CD4-positive, alpha-beta T cell treated with Interferon alpha-2 for 1 hour (primary cell): ENCODE measurements at places on chromosomes 1 and 21.

DNA sequence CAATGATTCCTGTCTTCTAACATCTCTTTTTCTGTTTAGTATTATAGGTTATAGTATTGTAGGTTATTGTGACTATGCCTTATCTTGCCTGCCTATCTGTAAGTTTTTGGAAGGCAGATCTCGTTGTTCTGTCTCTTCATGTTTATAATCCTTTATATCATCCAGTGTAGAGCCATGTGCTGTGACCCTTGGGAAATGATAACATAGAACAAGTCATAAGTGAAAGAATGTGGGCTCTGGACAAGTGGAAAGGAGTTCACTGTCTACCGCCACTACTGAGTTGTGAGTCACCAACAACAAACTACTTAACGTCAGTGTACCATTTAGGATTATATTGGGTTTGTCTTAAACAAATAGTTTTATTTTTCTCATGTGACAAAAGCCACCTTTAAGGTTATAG is 139.3 kb downstream of the LYPLAL1 start:
- DNase-seq: no peak

DNA sequence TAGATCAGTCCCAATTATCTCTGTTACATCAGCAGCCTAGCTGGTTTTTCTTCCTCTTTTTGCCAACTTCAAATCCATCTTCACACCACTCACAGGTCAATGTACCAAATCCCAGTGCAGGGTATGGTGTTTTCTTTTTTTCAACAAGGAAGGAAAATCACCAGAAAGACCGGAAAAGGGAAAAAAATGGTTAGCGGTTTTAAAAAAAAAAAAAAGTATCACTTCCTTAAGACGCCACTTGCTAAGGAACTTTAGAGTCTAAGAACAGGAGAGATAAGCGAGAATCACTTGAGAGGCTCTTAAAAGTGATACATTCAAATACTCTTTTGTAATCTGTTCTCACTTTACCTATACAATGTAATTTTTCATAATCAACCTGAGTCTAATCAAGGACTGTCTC is 3.1 kb upstream of the OR10J1 start:
- no peak for DNase-seq

DNA sequence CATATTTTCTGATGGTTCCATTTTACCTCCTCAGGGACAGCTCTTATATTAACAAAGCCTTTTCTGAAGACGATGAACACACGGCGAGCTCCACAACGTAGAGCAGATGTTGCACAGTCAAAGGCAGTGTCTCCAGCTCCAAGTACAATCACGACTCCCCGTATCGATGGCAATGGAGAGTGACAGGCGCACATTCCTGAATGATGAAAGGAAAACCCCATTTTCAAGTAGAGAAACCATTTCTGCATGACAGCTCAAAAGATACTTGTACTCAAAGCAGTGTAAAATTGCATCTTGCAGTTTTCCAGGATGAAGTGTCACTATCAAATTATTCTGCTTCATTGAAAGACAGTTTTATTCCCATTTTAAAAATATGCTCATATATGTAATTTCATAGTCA is 327.6 kb downstream of the DPYD start:
- DNase-seq: no peak

- DNase-seq: no peak
Measured at GRCh38 chr1:67584938-67585337, 100.1 kb upstream of the GADD45A start.

- DNase-seq: no peak
Measured at GRCh38 chr1:44820328-44821239, 12.3 kb downstream of the BTBD19 start.

- DNase-seq: no peak
Measured at GRCh38 chr21:19908390-19908789, 1089.8 kb upstream of the NCAM2 start.

DNA sequence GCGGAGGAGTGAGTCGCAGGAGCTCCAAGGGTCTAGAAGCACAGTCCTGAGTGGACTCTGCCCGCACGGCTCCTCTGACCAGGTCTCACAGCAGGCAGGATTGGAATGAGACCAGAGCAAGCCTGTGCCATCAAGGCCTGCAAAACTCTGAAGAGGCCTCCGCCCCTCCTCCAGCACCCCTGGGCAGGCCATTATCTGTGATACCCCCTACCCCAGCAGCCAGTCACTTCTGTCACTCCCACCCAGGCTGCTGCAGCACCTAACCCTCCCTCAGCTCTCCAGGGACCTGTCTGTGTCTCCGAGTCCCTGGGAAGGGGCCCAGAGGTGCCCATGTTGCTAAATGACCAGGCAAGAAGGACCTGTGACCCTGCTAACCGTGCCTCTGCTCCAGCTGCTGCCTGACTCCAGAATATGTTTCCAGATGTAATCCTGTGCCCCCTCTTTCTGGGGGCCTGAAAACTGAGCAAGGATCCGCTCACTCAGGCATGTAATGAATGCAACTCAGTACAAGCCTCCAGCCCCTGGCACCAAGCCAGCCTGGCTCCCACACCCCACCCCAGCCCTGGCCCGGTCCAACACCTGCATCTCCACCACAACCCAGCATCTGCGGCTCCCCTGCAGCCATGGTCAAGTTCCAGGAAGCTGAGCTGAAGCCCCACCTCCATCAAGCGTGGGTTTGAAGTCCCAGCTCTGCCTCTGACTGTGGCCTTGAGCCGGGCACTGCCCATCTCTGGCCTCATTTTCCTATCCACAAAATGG is 22.1 kb upstream of the COL16A1 start:
- DNase-seq: no peak

- no peak for DNase-seq
Measured at GRCh38 chr1:1916851-1917251, 1.8 kb downstream of the CALML6 start.

GRCh38 chr1:244971552-244972216 is 107.3 kb upstream of the HNRNPU start:
- DNase-seq: no peak

GRCh38 chr21:37358397-37358796 is 8.2 kb upstream of the DYRK1A start:
- no peak for DNase-seq

DNA sequence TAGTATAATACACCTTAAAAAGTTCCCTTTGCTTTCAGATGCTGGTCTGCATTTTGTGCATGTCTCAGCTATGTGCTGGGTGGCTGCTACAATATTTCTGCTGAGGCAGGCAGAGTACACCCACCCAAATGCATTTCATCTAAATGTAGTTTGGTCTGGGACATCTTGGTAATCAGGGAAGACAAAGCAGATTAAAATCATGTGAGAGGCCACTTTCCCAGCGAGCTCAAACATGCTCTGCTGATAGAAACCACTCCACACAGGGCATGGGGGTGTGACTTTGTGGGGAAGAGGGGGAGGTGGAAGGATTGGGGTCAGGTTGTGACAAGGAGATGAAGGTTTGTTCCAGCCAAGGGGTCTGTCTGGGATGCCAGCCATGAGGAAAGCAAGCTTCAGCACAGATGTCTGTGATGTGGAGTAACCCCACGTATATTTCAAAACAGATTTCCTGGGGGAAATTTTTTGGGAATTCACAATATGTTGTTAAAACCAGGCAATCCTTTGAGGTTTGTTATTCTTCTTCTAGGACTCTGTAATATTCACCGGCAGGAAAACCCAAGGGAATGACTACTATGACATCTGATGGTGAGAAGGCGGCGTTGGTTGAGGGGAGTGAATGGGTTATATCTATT is 255.1 kb upstream of the FGGY start:
- DNase-seq: no peak

DNA sequence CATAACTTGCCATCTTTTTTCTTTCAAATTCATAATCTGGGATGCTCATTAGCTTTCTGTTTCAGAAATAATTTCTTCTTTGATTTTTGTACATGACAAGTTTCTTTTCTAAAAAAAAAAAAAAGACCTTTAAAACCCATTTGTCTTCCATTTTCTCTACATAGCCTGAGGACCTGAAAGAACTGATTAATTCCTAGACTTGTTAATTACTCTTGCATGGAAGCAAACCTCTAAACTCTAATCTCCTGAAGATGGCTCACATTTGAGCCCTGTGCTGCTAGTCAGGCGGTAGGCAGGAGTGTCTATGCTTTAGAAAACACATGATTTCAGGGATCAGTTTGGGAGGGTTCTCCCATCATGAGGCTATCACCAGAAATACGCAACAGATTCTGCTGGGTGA is 152.0 kb downstream of the KAZN start:
- DNase-seq: no peak
